ENCODE measurements at places on chromosomes 11 and 22. TPM values are rescaled to one million over a fixed set of nuclear protein-coding genes. Genes with fewer than 3 reads are reported as not detected.

DNA sequence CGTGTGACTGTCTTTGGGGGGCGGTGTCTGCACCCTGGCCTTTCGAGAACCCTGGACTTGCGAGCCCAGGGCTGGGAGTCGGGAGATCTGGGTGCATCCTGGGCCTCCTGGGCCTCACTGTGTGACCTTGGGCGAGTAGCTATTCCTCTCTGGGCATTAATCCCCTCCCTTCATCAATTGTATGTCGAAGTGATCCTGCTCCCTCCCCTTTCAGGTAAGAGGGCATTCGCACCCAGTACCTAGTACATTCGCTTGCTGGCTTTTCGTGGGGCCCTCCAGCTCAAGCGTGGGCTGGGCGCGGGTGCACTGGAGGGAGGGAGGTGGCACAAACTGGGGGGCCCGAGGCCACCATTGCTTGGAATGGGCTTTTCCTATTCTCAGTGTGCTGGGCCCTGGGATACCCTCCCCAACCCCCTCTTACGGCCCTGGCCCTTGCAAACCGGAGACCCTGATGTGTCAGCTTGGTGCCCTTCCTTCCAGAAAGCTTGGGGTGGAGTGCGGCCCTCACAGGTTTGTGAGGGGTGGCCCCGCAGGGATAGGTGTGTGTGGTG is 530 bp downstream of the USP35 start:
- DNase-seq, result no peak

DNA sequence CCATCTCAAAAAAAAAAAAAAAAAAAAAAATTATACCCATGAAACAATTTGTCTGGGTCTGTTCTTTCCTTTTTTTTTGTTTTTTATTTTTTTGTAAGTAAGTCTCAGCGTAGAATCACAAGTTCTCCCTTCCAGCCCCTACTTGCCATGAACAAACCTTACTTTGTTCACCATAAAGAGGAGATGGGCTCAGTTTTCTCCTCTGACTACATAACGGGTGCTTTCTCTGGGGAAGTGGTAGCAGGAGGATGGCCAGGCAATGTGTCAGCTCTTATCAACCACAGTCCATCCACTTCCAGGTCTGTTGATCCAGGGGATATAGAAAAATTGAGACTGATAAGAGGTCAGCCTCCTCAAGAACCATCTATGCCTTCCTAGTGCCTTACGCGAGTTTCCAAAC is 11.0 kb downstream of the ASCC2 start:
- DNase-seq, result no peak

DNA sequence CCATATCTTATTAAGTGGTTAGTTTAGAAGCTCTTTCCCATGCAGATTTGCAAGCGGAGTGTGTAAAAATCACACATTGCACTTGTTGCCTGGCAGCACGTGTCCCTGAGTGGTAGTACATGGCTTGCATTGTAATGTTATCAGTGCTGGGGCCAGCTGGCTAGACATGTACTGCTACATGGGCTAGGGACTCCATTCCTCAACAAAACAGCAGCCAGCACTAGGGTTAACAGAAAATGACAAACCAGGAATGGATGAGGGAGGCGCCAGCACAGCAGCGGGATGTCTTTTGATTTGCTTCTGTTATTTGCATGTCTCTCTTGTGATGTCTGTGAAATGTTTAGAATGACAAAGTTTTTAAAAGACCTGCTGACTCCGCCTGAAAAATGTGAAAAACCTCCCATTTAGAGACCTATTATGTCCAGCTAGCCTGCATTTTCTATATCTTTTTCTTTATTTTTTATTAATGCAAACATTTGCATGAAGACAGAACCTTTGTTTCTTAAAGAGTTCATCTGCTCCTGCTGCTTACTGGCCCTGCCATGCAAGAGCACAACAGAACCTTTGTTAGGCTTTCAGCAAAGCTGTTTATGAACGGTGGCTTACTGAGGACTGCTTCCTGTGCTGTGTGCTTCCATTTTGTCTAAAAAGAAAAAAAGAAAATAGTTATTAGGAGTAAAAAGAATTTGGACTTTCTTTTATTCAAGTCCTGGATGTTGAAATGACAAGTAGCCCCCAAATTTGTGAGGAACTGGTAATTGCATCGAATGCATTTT is 40.7 kb downstream of the CSTPP1 start:
- DNase-seq, result no peak

DNA sequence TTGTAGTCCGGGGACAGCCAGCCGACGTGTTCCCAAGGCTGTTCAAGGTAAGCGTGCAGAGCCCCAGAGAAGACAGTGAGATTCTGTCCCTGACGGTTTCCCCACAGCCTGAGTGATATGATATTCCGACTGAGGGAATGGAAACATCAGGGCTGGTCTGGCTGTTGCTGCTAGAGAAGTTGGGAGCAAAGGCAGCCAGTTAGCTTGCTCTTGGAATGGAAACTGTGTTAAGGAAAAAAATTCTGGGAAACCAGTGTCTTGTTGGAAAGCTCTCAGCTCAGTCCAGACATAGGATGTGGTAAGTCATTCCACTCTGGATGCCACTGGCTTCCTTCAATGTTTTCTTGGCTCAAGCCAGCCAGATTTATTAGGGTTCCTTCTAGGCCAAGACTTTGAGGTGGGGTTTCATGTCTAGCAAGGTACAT is 8.8 kb downstream of the CRY2 start:
- no peak for DNase-seq

- no peak for DNase-seq
These were observed 44.8 kb downstream of the GAS2 start for GRCh38 chr11:22711071-22711770.

The NTM gene
- 1.4 TPM for total RNA-seq

The CD248 gene
- not detected for total RNA-seq

The TTC28 gene
- total RNA-seq, result 5.5 TPM
